Naive thymus-derived CD8-positive, alpha-beta T cell (primary cell): ENCODE measurements at places on chromosomes 2 and 18.

GRCh38 chr2:8984157-8984556 is 19.3 kb downstream of the MBOAT2 start:
- no peak for DNase-seq

DNA sequence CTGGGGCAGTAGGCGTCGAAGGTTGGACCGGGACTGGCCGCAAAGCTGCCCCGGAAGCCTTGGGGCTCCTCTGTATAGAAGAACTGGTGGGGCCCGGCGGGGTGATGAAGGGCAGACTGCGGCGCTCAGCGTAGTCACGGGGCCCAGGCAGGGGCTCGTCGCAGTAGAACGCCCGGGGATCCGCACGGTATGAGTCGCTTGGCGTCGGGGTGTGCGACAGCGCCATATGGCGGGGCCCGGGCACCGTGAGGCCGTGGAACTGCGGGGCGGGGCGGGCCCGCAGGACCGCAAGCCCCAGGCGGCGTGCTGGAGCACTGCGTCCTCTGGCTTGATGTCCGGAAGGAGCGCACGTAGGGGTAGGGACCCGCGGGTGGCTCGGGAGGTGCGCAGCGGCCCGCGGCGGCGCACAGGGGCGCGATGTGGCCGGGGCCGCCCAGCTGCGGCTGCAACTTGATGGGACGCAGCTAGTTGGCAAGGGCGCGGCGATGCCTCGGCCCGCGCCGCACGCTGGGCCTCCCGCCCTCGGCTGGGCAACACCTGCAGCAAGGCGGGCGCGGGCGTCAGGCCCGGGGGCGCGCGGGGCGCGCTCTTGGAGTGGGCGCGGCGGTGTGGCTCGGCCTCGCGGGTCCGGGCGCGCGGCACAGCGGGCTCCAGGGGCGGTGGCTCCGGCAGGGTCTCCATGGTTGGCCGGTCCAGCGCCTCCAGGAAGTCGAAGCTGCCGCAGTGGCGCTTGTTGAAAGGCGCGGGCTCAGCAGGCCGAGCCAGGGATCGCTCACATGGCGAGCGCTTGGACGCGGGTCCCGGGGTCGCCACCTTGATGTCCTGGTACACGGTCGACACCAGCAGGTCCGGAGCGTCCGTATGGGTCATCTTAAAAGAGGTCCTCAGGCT is 251.4 kb downstream of the ANKRD30B start:
- no peak for DNase-seq

DNA sequence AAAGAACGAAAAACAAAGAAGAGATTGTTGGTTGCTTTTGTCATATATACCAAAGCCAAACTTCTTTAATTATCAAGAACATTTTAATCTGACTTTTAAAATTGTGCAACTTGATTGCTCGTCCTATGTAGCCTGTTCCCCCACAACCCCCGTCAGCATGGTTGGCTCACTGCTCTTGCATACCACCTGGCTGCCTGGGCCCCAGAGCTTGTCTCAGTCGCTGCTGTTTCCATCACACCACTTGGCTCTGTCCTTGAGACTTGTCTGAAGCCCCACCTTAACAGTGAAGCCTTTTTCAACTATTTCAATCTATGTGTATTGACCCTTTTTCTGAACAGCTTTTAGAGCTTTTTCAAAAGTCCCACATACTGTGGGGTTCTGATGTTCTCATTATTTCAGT is 270.8 kb downstream of the ZNF407 start:
- no peak for DNase-seq

DNA sequence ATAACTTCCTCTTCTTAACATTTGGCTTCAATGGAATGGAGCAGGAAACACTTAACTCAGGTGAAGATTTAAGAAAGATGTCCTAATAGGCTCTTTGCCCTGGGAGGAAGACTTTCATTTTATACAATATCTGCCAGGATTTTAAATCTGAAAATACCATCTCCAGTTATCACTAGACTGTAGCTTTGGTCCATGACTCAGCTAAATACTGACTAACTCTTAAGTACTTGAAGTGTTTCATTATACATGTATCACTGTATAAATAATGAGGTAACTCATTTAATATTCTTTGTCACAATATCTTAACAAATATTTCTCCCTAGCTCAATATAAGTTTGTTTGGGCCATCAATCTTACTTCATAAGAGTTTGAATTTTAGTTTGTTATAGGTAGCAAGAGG is 34.7 kb downstream of the RBKS start:
- no peak for DNase-seq

DNA sequence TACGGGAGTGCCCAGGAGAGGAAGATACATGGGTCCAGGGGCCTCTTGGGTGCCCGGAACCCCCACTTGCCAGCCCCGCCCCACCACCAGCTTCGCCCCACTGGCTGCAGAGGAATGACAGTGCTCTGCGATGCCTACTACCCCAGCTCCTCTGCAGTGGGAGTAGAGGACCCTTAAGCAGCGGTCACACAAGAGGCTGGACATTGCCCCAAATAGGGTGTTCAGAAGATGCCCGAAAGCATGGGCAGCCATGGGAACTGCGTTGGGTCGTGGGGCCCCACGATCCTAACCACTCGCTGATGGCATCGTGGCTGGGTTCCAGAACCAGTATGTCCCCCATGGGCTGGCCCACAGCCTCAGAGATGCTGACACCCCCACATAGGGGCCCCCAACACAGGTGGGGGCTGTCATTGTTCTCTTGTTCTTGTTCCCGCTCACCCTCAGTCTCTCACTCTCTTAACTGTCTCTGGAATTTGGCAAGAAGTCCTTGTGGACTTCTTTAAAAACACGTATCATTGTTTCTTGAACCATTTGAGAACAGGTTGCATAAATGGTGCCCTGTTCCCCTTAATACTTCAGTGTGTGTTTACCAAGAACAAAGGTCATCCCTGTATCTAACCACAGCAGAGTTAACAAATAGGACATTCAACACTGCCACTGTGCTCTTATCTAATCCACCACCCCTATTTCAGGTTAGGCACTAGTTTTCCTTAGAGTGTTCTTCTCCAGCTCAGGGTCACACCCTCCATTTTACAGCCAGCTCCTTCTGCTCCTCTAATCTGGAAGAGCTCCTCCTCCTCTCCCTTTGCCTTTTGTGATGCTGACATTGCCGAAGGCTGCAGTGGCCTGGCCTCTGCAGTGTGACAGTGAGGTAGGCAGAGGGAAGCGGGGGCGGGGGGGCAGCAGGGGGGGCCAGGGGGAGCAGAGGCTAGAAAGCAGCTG is 76.3 kb downstream of the STPG4 start:
- no peak for DNase-seq

DNA sequence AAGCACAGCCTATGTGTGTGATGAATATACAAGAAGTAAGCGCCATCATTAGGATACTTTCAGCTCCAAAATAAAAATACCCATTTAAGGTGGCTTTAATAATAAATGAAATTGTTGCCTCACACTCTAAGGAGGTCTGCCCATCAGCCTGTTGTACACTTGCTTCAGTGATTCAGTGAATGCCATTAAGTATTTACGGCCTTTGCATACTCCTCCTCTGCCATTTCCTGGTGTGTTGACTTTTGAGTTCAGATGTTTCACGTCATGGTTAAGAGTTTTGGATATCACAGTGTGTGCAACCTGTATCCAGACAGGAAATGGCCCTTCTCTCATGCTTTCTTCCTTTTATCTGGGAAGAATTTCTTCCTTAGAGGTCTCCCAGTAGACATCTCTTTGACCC is 38.6 kb upstream of the SNORC start:
- no peak for DNase-seq

- no peak for DNase-seq
These were observed 546.1 kb upstream of the SALL3 start for GRCh38 chr18:78433562-78433961.

GRCh38 chr18:7593218-7593819 is 26.2 kb downstream of the PTPRM start:
- no peak for DNase-seq
